ENCODE measurements at places on chromosomes 11 and 22.

- peak; percentile 30 for DNase-seq
Observed at GRCh38 chr11:42631220-42631843, 680.5 kb upstream of the API5 start.

DNA sequence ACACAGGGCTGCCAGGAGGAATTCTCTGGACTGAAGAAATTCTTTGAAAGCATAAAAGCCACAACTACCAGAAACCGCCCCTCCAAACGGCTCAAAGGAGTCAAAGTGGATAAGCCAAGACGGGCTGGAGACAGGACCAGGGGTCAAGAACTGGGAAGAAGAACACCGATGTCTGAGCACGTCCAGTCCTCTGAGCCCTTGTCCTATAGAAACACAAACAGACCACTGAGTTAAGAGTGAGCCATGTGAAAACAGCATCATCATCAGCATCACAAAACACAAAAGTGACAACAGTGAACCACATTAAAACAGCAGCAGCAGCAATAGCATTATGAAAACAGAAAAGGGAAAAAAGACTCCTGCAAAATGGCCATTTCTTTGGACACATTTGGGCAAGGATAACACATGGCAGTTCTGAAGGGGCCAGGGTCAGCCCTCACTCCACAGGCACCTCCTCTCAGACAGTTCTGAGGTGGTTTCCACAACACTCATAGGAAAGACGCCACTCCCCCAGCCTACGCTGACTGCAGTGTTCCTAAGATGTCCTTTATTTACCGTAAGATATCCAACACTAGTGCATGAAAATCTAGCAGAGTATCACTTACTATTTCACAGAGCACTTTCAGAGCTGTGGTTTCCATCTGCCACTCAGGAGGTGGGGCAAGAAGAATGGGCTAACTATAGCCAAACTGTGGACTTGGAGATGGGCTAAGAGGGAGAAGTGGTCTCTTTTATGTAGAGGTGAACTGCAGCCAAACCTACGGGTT, 28.6 kb upstream of the YPEL1 start:
- no peak for DNase-seq

DNA sequence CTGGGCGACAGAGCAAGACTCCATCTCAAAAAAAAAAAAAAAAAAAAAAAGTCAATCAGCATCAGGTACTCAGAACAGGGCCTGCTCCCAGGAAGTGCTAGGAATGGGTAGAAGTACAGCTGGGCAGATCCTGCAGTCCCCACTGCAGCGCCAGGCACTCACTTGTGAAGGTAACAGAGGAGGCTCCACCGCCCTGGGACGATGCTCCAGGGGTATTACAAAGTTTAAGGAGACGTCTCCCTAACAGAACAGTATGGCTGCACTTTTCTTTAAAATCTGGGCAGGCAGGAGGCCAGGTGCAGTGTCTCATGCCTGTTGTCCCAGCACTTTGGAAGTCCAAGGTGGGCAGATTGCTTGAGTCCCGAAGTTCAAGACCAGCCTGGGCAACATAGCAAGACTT, 1449.0 kb downstream of the BRD1 start:
- no peak for DNase-seq

- DNase-seq = no peak
Observed at GRCh38 chr11:44266056-44266780, 43.7 kb downstream of the ALX4 start.

GRCh38 chr22:35850831-35851230, 133.2 kb downstream of the APOL5 start:
- no peak for DNase-seq

DNA sequence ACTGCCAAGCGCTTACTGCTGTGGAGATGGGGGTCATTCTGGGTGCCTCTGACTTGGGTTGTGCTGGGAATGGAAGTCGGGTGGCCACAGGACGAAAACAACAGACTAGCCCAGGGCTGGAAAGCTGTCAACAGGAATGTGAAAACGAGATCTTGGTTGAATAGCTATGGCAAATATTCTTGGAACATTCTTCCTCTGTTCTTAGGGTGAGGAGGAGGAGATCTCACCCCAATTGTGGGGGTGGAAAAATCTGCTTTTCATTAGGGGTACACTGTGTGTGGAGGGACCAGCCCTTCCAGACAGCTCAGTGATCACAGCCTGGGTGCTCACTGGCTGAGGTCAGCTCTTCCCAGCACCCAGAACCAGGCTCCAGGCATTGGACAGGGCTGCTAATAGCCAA, 52.0 kb upstream of the PRSS23 start:
- DNase-seq = no peak

- DNase-seq = no peak
Observed at GRCh38 chr11:66281776-66282467, 3.9 kb downstream of the CNIH2 start.

DNA sequence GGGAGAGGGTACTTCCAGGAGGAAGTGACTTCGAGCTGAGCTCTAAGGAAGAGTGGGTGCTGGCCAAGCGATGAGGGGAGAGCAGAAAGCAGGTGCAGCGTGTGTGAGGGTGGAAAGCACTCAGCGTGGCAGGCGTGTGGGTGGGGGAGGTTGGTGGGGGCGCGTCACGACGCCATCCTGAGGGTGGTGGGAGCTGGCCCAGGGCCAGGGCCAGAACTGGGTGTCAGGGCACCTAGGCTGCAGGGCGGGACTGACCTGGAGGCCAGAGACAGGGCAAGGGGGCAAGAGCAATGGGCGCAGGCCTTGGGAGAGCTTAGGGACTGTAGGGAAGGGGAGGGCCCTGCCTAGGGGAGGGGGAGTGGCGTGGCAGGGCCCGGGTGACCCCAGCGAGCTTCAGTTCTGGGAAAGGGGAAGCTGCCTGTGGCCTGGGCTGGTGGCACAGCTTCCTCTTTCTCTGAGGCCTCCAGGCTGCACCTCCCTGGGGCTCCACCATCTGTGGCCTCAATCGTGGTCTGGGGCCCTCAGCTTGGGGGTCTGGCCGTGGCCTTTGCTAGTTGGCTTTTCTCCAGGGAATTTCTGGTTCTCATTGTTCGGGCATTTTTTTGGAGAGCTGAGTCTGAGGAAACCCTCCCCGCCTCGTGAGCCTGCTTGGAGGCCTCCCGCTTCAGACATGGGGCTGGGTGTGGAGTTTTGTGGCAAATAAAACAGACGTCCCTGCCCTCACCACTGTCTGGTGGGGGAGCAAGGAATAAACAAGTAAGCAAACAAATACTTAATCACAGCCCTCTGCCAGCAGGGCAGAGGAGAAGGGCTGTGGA, 8.9 kb downstream of the RELT start:
- DNase-seq = no peak

DNA sequence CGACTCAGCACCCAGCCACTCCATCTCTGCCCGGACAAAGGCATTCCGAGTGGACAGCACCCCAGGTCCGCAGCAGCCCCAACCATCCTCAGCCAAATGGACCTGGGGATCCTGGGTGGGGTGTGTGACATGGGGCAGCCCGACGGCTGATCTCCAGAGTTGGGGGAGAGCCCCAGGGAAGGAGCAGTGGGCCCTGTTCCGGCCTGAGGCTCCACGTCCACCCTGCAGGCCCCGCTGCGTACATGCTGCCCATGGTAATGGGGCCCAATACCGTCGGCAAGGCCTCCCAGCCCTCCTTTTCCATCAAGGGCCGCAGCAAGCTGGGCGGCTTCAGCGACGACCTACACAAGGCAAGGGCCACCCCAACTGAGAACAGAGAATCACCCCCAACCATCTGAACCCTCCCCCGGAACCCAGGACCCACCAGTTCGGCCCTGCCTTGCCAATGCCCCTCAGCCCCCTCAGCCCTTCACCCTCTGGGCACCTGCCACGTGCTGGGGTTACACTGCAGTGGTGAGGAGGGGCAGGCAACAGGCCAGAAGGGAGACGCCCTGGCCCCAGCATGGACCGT, 5.4 kb downstream of the SCGB1C1 start:
- no peak for DNase-seq

DNA sequence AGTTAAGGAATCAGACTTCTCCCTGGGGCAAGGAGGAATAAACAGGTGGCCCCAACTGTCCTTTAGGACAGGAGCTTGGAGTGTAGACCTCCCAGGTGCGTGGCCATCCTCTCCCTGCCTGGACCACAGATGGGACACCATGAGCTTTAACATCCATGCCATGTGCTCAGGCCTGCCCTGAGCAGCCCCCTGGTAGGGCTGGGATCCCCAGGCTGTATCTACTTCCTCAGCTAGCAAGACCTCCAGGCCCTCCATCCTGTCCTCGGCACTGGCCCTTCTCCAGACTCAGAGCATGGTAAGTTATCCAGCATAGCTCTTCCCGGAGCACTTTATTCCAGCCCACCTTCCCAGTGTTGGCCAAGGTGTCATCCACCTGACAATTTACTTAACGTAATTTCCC, 5.7 kb downstream of the CD6 start:
- DNase-seq = no peak

DNA sequence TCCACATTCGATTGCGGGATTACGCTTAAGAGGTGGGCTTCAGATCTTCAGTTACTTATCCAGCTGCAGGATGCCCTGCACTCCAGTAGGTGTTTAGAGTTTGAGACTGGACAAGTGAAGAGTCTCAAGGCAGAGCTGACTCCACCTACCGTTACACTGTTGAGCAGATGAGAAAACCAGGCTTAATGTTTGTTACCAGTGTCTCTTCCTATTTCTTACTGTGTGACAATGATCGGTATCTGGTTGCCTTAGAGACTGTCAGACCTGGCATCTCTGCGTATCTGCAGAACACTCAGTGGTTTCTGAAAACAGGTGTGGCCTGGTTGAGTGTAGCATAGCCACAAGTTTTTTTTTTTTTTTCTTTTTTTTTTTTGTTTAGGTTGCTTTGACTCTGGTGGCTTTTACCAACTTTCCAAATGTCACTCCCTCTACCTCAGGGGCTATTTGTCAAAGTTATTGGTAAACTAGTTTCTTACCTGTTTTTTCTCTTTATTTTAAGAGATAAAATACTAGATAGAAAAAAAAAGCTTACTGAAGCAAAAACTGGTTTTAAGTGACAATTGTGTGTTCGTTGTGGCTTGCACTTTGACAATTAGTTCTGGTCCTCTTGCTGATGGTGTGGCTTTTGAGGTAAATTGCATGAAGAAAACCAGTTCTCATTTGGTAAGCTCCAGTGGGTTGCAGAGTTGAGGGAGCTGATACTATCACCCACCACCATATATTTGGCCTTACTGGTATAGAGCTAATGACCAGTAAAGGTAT, 284.8 kb downstream of the ETS1 start:
- no peak for DNase-seq

- DNase-seq = no peak
Observed at GRCh38 chr11:42490506-42490905, 821.3 kb upstream of the API5 start.

Data from epithelial cell of proximal tubule (primary cell).